Progenitor cell of endocrine pancreas (in vitro differentiated cells): ENCODE measurements at places on chromosomes 6 and 20.

DNA sequence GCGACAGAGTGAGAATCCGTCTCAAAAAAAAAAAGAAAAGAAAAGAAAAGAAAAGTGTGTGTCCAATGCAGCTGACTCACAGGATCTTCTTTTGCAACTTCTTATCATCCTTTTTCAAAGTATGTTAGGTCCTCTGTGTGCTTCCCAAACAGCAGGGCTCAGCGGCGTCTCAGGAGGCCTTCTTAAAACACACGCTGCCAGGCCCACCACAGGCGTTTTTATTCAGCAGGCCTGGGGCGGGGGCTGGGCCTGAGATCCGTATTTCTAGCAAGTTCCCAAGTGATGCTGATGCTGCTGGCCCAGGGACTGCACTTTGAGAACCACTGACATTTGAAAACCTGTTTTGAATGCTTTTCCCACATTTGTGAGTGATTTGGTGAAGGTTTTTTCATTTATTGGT lies 57.1 kb downstream of the PSMG4 start:
- no peak for DNase-seq

DNA sequence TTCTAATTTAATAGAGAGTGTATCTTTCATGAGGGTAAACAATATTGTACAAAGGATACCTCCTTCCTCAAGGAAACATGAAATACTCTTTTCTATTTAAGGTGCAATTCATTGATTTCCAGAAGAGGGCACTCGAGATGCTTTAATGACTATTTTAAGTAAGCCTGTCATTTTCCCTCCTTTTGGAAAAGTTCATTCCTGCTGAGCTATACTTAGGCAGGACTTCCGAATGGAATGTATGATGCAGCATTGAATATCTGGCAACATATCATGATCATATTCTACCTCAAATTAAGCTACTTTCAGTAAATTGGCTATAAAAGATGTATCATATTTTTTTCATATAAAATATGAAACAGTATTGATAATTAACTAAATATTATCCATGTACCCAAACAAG lies 5.0 kb downstream of the DST start:
- DNase-seq, result no peak

- DNase-seq, result no peak
Measured at GRCh38 chr6:148771896-148772554, 25.2 kb downstream of the UST start.

- no peak for DNase-seq
Measured at GRCh38 chr6:53495506-53496499, 49.1 kb downstream of the GCLC start.

DNA sequence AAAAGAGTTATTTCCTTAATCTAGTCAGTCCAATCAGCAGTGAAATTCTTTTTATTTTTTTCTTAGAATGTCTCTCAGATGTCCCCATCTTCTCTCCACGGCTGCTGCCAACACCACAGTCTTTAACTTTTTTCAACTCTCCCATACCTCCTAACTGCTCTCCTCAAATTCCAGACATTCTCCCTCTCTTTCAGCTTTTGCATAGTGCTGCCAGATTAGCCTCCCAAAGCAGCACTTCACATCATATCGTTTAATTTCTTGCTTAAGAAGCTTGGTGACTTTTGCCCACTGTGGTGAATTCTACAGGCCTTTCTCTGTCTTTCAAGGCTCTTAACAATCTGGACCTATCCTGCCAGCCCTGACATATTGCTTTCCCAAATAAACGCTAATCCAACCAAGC lies 233.4 kb downstream of the UST start:
- no peak for DNase-seq

DNA sequence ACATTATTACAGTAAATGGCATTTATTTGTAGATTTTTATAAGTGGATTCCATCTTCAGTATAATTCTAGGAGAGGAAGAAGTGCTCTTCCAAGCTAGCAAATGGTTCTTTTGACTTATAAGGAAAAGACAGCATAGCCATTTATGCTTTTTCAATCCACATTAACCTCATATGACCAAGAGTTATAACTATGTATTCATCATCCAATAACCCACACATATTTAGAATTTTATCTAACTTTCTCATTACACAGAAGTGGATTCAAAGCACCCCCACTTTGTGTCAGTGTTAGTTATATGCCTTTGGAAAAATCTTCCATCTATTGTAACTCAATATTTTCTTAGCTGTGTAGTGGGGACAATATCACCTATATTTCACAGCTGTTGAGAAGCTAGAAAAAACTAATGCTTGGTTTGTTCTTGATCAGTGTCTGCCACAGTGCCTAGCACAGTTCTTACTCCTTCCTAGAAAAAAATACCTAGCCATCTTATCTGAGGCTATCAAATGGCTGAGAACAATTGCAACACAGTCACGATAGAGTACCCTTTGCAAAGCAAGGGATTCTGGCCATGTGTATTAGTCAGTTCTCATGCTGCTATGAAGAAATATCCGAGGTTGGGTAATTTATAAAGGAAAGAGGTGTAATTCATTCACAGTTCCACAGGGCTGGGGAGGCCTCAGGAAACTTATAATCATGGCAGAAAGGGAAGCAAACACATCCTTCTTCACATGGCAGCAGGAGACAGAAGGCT lies 986.3 kb downstream of the TFAP2A start:
- DNase-seq, result no peak

GRCh38 chr20:31840906-31841816 lies 4.2 kb downstream of the FOXS1 start:
- DNase-seq, result no peak

- DNase-seq, result no peak
Measured at GRCh38 chr6:26392932-26393636, 9.0 kb upstream of the BTN3A1 start.

- no peak for DNase-seq
Measured at GRCh38 chr6:160519603-160520042, 144.5 kb downstream of the LPA start.

DNA sequence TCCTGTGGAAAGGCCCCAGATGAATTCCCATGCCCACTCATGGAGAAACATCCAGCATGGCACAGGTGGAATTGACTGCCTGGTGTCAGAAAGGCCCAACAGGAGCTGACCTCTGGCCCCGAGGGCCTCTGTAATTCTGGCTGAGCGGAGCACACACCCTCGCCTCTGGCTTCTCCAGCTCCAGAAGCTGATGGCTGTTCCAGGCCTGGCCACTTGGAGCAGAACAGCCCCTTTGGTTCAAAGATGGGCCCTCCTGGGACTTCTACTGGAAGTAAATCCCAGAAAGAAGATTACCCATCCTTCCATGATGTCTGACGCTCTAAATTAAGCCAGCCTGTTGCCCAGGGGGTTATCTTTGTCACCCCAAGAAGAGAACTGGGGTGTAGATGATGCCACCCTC lies 275.1 kb upstream of the CDH4 start:
- DNase-seq, result no peak

DNA sequence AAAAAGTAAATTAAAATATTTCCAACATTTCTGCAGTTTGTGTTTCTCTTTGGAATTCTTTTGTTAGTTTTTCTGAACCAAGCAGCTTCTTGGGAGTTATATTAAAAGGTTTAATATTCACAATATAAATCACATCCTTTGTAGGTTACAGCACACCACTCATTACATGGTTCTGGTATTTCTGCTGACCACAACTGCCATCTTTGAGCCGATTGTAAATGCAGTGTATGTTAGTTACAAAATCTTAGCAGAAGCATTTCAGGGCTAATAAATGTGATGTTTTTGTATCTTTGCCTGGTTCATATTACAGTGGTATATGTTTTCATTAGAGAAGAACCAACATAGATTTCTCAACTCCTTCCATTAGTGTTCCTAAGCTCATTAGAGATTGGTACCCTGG lies 19.1 kb upstream of the TSHZ2 start:
- no peak for DNase-seq

- no peak for DNase-seq
Measured at GRCh38 chr6:105374010-105374420, 28.9 kb downstream of the PREP start.

DNA sequence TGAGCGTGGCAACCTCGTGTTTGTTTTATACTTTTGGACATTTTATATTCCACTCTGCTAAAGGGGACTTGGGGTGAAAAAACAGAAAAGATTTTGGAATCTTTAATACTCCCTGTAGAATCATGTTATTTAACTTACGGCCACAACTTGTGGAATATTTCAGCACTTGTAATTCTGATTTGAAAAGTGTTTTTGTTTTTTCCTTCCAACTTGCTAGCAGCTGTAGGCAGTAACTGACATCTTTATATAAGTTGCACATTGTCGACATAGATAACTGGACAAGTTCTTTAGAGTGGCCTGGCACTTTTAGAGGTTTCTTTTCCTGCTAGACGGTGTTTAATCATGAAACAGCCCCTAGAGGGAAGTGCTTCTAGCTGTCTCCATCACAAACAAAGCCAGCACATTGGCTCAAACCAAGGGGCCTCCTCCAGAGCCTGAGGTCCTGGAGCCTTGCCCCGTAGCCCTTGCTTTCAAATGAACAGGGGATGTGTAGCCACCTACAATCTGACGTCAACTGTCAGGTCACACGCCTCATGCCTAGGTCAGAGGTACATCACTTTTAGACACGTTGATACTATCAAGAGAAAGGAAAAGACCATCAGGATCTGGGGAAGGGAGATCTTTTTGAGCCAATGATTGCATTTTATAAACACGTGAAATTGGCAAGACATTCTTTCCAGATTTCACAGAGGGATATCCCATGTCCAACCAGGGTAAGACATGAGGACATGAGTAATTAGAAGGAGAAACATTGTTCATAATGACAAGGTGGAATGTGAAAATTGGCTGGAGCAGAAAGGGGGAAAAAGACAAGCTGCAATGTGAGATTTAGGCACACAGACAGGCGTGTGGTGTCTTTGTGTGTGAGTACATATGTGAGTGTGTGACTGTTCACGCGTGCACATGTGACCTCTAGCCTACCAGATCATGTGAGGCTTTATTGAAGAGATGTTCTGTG lies 92.1 kb downstream of the TXNDC5 start:
- no peak for DNase-seq

- DNase-seq, result no peak
Measured at GRCh38 chr6:112202639-112203341, 51.6 kb downstream of the LAMA4 start.

DNA sequence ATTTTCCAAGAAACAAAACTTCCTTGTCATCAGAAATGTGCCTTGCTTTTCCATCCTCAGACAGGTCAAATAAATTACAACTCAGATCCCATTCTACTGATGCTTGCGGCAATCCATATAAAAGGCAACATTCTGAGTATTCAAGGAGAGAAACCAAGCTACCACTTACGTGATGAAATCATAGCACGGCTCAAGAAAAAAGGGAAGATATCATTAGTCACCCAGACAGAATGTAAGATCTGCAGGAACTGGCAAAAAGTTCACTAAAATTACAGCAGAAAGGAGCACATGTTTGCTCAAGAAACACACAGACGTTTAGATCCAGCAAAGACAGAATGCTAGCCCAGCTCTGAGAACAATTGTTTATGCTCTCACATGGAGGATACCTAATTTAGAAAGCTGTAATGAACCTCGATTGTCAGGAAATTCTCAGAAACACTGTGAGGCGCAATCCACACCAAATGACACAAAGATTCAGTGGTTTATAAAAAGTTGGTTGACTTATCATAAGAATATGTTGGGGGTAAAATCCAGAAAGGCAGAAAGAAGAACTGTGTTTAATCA lies 304.2 kb downstream of the ADGRG6 start:
- no peak for DNase-seq

GRCh38 chr6:34044945-34045595 lies 100.8 kb downstream of the GRM4 start:
- DNase-seq, result no peak
